ENCODE measurements at places on chromosomes 4 and X.
A peak's percentile ranks its signal among the peaks of the same experiment; 100 is the strongest.

- no peaks in the 10 kb centered on the region for H3K36me3 ChIP-seq
- no peak overlapping the region for H3K27ac ChIP-seq
- no peaks in the 10 kb centered on the region for H3K4me1 ChIP-seq
- H3K4me3 ChIP-seq: no peak overlapping the region
Measured at GRCh38 chr4:55170462-55170861, 45.1 kb upstream of the KDR start.

GRCh38 chr4:153618833-153619232 lies 65.2 kb upstream of the TLR2 start:
- no peaks in the 10 kb centered on the region for H3K4me1 ChIP-seq
- no peak overlapping the region for H3K4me3 ChIP-seq
- no peak overlapping the region for H3K27ac ChIP-seq
- no peaks in the 10 kb centered on the region for H3K27me3 ChIP-seq

DNA sequence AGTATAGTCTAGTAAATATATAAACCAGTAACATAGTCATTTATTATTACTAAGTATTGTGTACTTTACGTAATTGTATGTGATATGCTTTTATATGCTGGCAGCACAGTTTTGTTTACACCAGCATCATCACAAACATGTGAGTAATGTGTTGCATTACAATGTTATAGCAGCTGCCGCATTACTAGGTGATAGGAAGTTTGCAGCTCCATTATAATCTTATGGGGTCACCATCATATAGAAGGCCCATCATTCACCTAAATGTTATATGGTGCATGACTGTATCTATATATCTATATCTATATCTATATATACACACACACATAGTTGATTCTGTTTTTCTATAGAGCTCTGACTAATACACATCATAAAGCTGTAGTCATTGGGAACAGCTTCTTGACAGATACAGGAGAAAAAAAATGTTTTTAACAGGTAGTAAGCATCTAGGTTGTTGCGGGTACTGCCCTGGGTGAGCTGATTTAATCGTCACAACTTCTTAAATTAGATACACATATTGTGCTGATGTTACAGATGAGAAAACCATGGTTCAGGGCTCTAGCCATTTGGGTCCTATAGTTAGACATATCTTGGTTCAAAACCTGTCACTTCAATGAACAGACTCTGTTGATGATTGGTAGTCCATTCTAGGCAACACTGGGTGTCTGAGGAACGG lies 77.9 kb downstream of the CLNK start:
- DNase-seq: no peak
- no peaks in the 10 kb centered on the region for H3K36me3 ChIP-seq
- H3K4me1 ChIP-seq: no peaks in the 10 kb centered on the region
- no peak overlapping the region for H3K27ac ChIP-seq

DNA sequence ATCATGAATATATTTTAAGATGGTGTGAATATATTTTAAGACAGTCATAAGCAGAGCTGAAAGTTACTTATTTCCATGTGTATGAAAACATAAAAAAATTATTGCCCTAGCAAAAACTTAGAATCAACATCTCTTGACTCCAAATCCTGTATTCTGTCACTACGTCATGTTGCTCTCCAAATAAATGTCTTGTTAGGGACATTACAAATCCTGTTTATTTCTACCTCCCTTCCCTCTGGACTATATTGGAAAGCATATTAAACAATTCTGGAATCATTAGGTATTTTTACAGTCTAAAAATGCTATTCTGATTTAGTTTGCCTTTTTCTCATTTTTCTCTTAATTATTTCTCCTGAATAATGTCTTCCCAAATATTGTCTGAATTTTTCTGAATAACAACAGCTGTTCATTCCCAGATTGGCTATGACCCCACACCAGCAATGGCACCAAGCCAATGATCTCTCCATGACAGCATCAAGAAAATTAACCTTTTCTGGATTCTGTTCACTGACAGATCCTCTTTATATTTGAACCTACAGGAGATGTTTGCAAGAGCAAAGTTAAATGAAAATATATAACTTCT lies 523.1 kb downstream of the IQCM start:
- no peak overlapping the region for H3K4me3 ChIP-seq
- no peaks in the 10 kb centered on the region for H3K4me1 ChIP-seq
- no peak for DNase-seq
- no peaks in the 10 kb centered on the region for H3K27me3 ChIP-seq
- H3K27ac ChIP-seq: no peak overlapping the region
- H3K36me3 ChIP-seq: no peaks in the 10 kb centered on the region

- H3K27me3 ChIP-seq: no peaks in the 10 kb centered on the region
- no peak for DNase-seq
- no peak overlapping the region for H3K27ac ChIP-seq
- no peaks in the 10 kb centered on the region for H3K36me3 ChIP-seq
- no peaks in the 10 kb centered on the region for H3K4me1 ChIP-seq
Measured at GRCh38 chr4:21413807-21414370, 534.7 kb downstream of the KCNIP4 start.

DNA sequence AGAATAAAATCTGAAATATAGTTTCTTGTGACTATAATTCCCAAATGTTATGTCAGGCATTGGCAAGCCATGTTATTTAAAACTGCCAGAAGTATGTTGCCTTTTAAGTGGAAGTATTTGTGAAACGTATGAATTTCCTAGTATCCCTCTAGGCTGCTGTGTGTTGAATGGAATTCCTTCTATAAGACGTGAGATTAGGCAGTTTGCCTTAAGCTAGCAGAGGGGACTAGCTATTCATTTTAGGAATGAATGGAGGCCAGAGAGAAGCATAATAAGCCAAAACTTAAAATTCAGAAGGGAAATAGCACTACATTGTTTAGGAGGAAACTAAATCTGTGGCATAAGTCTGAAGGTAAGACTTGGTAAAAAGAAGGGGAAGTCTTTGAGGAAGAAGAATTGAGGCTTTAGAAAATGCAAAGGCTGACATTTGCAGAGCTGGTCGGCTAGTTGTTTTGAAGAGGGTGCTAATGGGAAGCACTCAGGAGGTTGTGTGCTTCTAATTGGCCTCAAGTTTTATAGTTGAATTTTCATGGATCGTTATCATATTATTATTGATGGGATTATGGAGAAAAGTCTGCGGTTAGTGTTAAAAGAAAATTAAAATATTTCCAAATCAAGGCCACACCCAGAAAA lies 57.1 kb downstream of the TMEM131L start:
- peaks cover 33% of the 10 kb centered on the region for H3K4me1 ChIP-seq
- no peaks in the 10 kb centered on the region for H3K36me3 ChIP-seq
- no peak for DNase-seq

GRCh38 chr4:127632420-127633403 lies at the start of gene INTU:
Gene INTU, plus strand, starts transcription at chr4:127632957. Its CDS starts 78 bp downstream, at chr4:127633035.
- no peaks in the 10 kb centered on the region for H3K27me3 ChIP-seq
- H3K27ac ChIP-seq: peak within 1 kb of the TSS; percentile 68
- peaks cover 11% of the 10 kb centered on the region for H3K4me1 ChIP-seq

- no peaks in the 10 kb centered on the region for H3K4me1 ChIP-seq
- no peak overlapping the region for H3K27ac ChIP-seq
- H3K4me3 ChIP-seq: no peak overlapping the region
- peaks cover 44% of the 10 kb centered on the region for H3K27me3 ChIP-seq
- peaks cover 2% of the 10 kb centered on the region for H3K36me3 ChIP-seq
Measured at GRCh38 chr4:665751-666435, 8.2 kb downstream of the ATP5ME start.

- no peaks in the 10 kb centered on the region for H3K36me3 ChIP-seq
- no peak for DNase-seq
- H3K27ac ChIP-seq: no peak overlapping the region
- peaks cover 4% of the 10 kb centered on the region for H3K4me1 ChIP-seq
Measured at GRCh38 chr4:185468999-185469398, 2.5 kb downstream of the CCDC110 start.

DNA sequence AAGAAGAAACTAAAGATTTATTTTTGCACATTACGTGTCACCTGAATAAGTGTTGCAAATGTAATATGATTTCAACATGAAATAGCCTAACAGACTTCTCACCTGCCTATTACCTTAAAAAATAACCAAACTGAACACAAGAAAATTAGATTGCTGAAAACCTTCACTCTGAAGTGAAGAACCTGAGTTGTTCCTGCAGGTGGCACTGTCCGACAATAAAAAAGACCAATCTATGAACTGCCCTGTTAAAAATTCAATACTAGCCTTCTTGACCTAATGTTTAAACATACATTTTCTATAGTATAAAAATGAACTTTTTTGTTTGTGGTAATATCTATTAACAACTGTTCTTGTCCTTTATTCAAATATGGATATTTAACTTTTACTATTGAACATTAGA lies 69.2 kb upstream of the PNPLA4 start:
- DNase-seq: no peak
- H3K4me1 ChIP-seq: no peaks in the 10 kb centered on the region
- no peak overlapping the region for H3K27ac ChIP-seq
- no peaks in the 10 kb centered on the region for H3K36me3 ChIP-seq

- no peaks in the 10 kb centered on the region for H3K4me1 ChIP-seq
- no peak overlapping the region for H3K4me3 ChIP-seq
- H3K27me3 ChIP-seq: no peaks in the 10 kb centered on the region
- no peak for DNase-seq
Measured at GRCh38 chr4:26729027-26729426, 131.6 kb upstream of the STIM2 start.

GRCh38 chrX:40097504-40098263 lies at the start of gene BCOR:
Gene BCOR, minus strand, starts transcription at chrX:40097958. Its CDS starts 20,029 bp downstream, at chrX:40077929.
- H3K27ac ChIP-seq: peak within 1 kb of the TSS; percentile 97
- H3K4me3 ChIP-seq: peak within 1 kb of the TSS; percentile 86
- no peaks in the 10 kb centered on the region for H3K36me3 ChIP-seq
- no peaks in the 10 kb centered on the region for H3K27me3 ChIP-seq

- no peak overlapping the region for H3K4me3 ChIP-seq
- peaks cover 5% of the 10 kb centered on the region for H3K4me1 ChIP-seq
- no peak overlapping the region for H3K27ac ChIP-seq
- no peak for DNase-seq
Measured at GRCh38 chr4:1666391-1666790, 17.7 kb downstream of the FAM53A start.

- H3K36me3 ChIP-seq: no peaks in the 10 kb centered on the region
- no peak for DNase-seq
- no peaks in the 10 kb centered on the region for H3K27me3 ChIP-seq
- no peaks in the 10 kb centered on the region for H3K4me1 ChIP-seq
- no peak overlapping the region for H3K4me3 ChIP-seq
Measured at GRCh38 chrX:52280812-52281211, 88.0 kb upstream of the XAGE2 start.

- H3K27ac ChIP-seq: no peak overlapping the region
- H3K4me1 ChIP-seq: no peaks in the 10 kb centered on the region
- no peak for DNase-seq
- H3K4me3 ChIP-seq: no peak overlapping the region
- no peaks in the 10 kb centered on the region for H3K27me3 ChIP-seq
Measured at GRCh38 chrX:82141942-82142341, 940.0 kb downstream of the SH3BGRL start.

DNA sequence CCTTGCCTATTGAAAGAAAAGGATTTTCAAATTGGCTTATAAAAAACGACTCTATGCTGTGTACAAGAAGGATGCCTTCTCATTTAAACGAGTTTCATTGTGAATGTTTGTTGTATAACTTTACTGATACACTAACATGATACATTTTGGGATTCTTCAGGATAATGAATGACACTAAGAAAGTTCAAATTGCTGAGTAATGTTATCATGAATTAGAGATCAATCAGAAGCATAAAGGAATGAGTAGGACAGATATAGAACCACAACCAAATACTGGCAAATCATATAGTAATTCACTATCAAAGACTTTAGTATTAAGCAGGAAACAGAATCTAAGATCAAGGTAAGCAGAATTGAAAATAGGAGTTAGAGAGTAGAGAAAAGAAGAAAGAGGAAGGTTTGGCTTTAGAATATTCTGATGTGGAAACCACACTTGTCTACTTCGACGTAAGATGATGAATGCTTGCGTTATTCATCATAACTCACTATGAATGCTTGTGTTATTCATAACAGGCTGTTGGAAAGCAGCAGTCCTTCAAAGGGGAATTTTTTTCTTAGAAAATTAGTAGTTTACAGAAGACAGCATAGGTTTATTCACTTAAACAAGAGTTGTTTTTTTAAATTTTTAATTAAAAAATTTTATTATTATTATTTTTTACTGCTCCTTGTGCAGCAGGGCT lies 13.4 kb downstream of the CCDC158 start:
- H3K4me1 ChIP-seq: no peaks in the 10 kb centered on the region
- H3K36me3 ChIP-seq: no peaks in the 10 kb centered on the region
- H3K27me3 ChIP-seq: no peaks in the 10 kb centered on the region

- H3K36me3 ChIP-seq: peaks cover 51% of the 10 kb centered on the region
- no peaks in the 10 kb centered on the region for H3K27me3 ChIP-seq
- no peak overlapping the region for H3K4me3 ChIP-seq
- DNase-seq: no peak
- no peak overlapping the region for H3K27ac ChIP-seq
- H3K4me1 ChIP-seq: no peaks in the 10 kb centered on the region
Measured at GRCh38 chr4:17636341-17636695, 21.9 kb downstream of the MED28 start.

DNA sequence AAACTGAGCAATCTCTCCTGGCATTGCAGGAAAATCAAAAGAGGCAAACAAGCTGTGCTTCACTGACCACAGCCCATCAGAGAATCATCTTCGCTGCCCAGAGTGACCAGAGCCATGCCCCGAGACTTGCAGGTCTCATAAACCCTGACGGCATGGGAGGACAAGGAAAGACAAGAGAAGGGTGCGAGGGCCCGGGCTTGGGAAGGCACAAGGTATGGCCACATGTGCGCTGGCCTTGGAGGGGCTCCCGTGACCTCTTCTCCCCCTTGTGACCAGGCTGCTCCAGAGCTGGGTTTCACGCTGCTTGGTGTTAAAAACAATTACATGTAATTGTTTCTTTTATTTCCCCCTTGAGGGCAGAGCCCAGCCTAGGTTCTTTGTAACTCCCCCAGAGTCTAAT lies 20.8 kb downstream of the DCTD start:
- H3K36me3 ChIP-seq: peaks cover 66% of the 10 kb centered on the region
- DNase-seq: no peak
- H3K4me1 ChIP-seq: no peaks in the 10 kb centered on the region
- no peak overlapping the region for H3K27ac ChIP-seq
- H3K27me3 ChIP-seq: no peaks in the 10 kb centered on the region
- H3K4me3 ChIP-seq: no peak overlapping the region

DNA sequence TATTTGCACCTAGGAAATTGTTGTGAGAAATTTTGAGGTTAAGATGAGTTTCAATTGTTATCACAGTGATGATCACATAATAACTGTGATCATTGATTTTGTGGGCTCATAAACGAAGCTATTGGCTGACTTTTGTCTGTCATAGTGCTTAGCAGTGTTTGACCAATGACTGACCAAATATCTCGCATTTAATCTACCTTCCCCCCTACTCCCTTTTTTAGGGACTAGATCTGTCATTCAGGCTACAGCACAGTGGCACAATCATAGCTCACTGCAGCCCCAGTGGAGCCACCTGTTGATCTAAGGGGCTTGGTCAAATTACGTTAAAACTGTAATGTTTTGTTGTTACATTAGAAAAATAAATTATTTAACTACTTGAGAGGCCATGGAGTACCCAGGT lies 1.5 kb downstream of the FUNDC2 start:
- peak overlapping the region; percentile 95 for H3K27ac ChIP-seq
- H3K36me3 ChIP-seq: no peaks in the 10 kb centered on the region
- no peak for DNase-seq
- H3K27me3 ChIP-seq: no peaks in the 10 kb centered on the region

DNA sequence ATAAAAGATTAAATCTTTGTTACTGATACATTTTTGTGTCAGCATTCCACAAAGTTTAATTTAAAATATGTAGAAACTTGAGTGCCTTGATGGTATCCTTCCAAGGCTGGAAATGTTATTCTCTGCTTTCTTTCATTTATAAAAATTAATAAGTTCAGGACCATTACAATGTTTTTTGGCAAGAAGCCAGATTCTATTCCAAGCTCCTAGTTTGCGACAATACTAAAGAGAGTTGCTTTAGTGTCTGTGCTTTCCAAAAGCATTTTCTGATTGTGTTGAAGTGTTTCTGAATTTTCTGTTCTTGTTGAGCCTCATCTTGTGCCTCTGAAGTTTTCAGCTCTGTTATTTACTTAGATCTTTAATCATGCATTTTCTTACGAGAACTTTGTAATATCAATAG lies 516.2 kb downstream of the KCTD8 start:
- no peaks in the 10 kb centered on the region for H3K27me3 ChIP-seq
- H3K4me3 ChIP-seq: no peak overlapping the region
- H3K27ac ChIP-seq: no peak overlapping the region
- H3K36me3 ChIP-seq: no peaks in the 10 kb centered on the region
